ENCODE measurements at places on chromosomes 2 and 18.

GRCh38 chr2:11342551-11343367, 1.7 kb downstream of the ROCK2 start:
- no peak for DNase-seq

DNA sequence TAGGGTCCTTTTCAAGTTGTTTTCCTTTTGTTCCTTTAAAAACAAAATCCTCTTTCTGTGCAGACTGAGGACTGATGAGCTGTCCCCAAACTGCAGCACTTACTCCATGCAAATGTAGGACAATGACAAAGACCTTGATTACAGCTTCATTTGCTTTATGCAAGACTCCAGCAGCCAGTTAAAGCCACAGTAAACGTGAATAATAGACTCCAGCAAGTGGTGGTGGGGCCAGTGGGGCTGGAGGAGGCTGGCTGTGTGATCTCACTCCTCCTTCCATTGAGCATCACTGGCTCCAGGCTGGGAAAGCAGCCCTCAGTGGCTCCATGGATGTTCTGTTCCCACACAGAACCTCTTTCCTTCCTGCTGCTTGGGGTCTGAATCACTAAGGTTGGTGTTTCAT, 306.0 kb upstream of the CELF4 start:
- DNase-seq: no peak

- DNase-seq: no peak
These were observed 12.8 kb upstream of the ZNF521 start for GRCh38 chr18:25364732-25365131.

DNA sequence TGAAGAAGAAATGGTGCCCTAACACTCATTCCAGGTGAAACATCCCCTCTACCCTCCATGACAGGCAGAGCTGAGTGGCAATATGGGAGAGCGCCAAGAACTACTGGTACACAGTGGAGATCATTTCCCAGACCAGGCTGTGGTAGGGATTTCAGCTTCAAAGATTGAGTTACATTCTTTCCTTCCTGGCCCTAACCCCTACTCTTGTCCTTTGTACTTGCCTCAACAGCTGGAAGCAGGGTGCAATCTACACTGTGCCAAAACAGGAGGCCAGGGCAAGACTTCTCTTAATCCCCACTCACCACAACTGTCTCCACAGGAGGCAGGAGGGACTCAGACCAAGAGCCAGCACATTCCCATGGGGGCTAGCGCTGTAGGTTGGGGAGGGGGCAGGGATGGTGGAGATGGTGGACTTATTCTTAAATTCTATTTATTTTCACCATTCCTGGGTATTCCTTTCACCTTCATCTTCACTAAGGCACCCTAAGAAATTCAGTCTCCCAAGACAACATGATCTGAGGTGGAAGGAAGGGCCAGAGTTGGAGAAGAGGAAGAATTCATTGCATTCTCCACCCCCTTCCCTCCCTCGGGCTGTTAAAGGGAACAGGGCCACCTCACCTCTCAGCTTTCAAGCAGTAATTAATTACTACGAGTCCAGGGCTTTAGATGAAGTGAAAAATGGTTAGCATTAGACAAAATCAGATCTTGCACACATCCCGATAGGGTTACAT, 65.9 kb downstream of the AAK1 start:
- no peak for DNase-seq

- DNase-seq: no peak
These were observed 22.8 kb downstream of the CCNYL1 start for GRCh38 chr2:207734264-207734635.

- no peak for DNase-seq
These were observed 428.2 kb upstream of the KCNH7 start for GRCh38 chr2:163266772-163267171.

- DNase-seq: no peak
These were observed 55.4 kb upstream of the NCOA1 start for GRCh38 chr2:24435391-24436316.

GRCh38 chr2:171509945-171510731, 12.1 kb upstream of the CYBRD1 start:
- DNase-seq: no peak

DNA sequence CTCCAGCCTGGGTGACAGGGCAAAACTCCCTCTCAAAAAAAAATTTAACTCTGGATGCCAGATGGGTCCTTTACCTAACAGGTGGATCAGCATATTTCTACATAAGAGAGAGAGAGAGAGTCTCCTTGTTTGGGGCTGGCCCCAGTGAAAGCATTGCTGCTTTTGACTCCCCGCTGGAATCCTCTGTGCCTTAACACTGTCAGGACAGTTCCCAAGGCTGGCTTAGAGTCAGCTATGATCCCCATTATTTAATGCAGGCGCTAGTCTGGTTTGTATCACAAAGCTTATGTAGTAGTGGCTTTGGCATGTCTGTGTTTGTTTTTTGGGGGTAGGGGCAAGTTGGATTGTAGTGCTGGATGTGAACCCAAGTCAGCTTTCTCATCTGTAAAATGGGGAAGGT, 9.4 kb downstream of the INPP4A start:
- DNase-seq: no peak

DNA sequence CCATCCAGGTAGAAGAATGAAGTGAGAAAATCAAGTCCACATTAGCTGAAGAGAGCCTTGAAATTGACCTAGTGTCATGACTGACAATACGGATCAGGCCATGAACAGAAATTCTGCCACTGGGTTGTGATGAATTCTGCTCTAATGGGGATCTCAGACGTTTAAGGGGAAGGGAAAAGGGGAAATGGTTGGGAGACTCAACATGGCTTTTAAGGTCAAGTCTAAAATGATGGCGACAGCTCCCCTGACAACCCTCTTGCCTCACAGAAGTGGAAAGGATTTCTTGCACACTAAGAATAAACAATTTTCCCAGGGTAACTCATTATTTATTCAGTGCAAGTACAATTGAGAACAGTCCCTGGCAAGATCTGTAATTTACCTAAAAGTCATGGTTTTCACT, 302.5 kb upstream of the ACVR2A start:
- DNase-seq: no peak

GRCh38 chr2:200492656-200493055, 17.2 kb downstream of the KCTD18 start:
- no peak for DNase-seq

GRCh38 chr2:106165029-106165428, 29.1 kb downstream of the UXS1 start:
- DNase-seq: no peak

DNA sequence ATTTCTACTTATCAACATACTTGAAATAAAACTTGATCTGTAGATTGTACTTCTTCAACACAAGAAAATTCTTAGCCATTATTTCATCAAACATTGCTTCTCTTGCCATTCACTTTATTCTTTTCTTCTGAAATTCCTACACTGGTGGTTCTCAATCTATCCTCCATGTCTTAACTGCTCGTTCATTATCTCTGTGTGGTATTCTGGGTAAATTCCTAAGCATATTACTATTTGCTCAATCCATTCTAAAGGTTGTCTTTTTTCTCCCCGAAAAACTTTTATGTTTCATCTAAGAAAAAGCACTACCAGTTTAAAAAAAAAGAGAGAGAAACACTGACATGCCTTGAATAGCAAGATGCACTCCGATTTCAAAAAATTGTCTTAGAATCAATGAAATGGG, 18.0 kb downstream of the SP3 start:
- no peak for DNase-seq

GRCh38 chr2:75587954-75588587, 27.3 kb upstream of the EVA1A start:
- no peak for DNase-seq

- no peak for DNase-seq
These were observed 594 bp upstream of the NGEF start for GRCh38 chr2:233013650-233014049.

DNA sequence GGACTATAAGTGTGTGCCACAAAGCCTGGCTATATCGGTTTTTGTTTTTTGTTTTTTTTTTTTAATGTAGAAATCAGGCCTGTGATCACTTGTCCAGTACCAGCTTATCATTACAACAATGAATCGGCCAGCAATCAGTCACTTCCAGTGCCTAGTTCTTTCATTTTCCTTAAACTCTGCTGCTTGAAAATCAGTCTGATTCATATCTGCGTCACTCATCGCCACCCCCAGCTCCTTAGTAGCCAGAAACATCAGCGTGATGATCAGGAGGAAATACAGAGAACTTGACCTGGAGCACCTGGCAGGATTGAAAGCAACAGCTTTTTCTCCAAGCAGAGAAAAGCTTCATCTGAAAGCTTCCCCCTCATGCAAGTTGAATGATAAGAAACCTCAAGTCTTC, 75.4 kb downstream of the SPTBN1 start:
- DNase-seq: no peak

DNA sequence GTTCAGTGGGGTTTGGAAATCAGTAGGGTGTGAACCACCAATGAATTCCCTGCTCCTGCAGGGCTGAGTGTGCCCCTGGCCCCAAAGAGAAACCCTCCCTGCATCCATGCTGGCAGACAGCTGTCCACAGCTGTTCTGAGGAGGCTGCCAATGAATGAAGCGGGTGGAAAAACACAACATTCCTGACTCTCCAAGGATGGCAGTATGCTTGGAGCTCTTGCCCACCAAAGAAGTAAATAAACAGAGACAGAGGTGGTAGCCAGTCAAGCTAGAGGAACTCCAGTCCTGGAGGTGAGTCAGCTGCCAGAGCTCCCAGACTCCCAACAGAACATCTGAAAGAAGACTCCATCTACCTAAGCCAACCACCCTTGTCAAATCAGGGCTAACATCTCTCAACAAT, 6.2 kb downstream of the ZBTB7C start:
- DNase-seq: no peak

GRCh38 chr2:95390881-95391321, 11.6 kb upstream of the FAHD2A start:
- DNase-seq: no peak

- DNase-seq: peak; percentile 27
These were observed 28.5 kb upstream of the MCFD2 start for GRCh38 chr2:46943881-46944798.

DNA sequence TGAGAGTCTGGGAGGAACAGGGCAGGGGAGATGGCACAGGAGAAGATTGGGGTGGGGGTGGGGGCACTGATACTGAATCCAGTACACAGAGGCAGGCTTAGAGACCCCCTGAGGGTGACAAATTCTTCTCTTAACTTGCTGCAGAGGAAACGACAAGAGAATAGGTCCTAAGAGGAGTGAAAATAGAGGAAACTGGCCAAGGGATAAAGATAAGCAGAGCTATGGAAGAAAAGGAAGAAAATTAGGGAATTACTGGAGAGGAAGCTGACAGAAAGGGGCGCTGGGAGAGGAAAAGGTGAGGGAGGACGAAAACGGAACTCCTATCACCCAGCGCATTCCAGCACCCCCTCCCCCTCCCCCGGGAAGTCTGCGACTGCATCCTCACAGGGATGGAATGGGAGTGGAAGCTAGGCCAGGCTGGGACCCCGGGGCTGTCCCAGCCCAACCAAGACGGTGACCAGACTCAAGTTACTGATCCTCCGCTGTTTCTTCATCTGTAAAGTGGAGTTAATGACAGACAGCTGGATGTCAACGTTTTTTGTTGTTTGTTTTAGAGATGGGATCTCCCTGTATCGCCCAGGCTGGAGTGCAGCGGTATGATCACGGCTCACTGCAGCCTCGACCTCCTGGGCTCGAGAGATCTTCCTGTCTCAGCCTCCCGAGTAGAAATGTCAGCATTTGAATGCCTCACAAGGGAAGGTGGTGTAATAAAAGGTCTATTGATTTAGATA, 2.6 kb upstream of the EMX1 start:
- DNase-seq: no peak

GRCh38 chr2:64225491-64225890, 81.3 kb upstream of the PELI1 start:
- DNase-seq: no peak

- DNase-seq: no peak
These were observed 136.4 kb upstream of the PIK3C3 start for GRCh38 chr18:41818381-41819355.

DNA sequence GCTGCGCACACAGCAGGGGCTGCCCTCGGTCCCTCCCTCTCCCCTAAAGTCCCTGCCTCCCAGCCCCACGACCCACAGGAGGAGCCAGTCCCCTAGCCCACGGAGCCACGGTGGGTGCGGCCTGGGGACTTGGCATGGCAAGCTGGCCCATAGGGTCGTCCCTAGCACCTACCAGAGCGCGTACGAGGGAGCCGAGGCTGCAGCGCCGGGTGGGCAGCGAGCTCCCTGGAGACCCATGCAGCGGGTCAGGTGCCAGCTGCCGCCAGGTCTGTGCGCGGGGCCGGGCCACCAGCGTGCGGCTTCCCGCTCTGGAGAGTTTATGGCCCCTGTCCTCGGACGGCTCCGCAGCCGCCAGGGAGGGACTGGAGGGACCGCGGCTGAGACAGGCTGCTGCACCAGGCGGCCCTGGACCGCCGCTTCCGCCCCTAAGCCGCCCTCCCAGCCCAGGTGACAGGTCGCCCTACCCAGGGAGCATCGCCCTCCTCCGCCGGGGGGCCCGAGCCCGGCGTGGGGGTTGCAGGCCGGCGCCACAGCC, 273.6 kb downstream of the CCDC74A start:
- no peak for DNase-seq

DNA sequence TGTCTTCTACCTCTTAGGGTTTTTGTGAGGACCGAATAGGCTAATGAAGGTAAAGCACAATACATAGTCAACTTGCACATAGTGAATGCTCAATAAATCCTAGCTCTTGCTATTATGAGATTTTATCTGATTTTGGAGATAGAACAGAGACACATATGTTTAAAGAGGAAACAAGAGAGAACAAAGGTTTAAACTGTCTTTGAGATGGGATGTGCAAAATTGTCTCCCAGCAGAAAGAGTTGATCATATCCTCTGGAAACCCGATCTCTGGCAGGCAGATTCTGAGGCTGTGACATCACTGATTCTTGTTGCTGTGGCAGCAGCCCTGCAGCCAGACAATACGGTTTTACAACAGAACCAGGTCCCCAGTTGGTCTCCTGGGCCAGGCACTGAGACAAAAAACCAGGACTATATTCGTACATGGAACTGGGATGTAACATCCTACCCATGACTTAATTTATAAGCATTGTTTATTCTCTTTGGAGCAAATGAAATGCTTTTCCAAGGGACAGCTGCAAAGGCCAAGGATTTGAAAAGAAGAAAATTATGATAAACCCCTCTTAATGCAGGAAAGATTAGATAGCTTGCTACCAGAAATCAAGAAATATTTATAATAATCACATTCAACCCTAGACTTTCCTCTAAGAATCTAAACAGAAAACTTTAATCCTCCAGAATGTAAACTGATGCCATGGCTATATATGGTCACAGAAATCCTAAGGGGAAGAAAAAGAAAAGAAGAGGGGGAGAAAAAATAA, 80.2 kb downstream of the SLC8A1 start:
- no peak for DNase-seq

- DNase-seq: no peak
These were observed 50.6 kb upstream of the GPC1 start for GRCh38 chr2:240384711-240385450.

- DNase-seq: no peak
These were observed 32.0 kb upstream of the SKOR2 start for GRCh38 chr18:47283476-47283875.

DNA sequence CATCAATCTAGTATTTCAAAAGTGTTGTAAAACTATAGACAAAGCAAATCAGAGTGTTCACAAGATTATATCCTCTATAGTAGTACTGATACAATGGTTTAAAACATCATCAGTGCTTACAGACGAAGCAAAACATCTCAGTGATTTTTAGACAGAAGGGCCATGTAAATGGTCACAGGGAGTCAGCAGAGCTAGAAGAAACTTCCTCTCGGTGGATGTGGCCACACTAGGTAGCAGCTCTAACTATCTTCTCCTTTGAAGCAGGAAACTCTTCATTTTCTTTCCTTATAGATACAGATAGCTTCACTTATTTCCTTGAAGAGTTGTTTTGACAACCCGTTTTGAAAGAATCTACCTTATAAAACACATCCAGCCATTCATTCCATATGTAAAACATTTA, 80.4 kb upstream of the CD226 start:
- DNase-seq: no peak

GRCh38 chr2:60312618-60313017, 240.8 kb downstream of the BCL11A start:
- no peak for DNase-seq

Data from activated T-cell treated with anti-CD3 and anti-CD28 coated beads for 4 hours (primary cell).